ENCODE measurements at places on chromosomes 2 and 18. TPM values are rescaled to one million over a fixed set of nuclear protein-coding genes. Genes with fewer than 3 reads are reported as not detected.

The ICOS gene
- total RNA-seq, result not detected

The CCDC148 gene
- 0.28 TPM for total RNA-seq

The REEP1 gene
- not detected for total RNA-seq

The MAP2 gene
- total RNA-seq, result 0.71 TPM

The MAPRE3 gene
- 3.1 TPM for total RNA-seq

The FBXO48 gene
- 0.28 TPM for total RNA-seq

The GAL3ST2 gene
- total RNA-seq, result 0.18 TPM

The RGPD4 gene
- not detected for total RNA-seq

The IL37 gene
- not detected for total RNA-seq

The ANKRD36 gene
- 19.5 TPM for total RNA-seq

The TUBA3E gene
- not detected for total RNA-seq

The IL1RN gene
- total RNA-seq, result 0.71 TPM

Measured in smooth muscle cell of bladder (primary cell).